CD4-positive, alpha-beta T cell treated with Interleukin-1 beta for 1 hour (primary cell): ENCODE measurements at places on chromosomes 11 and 22.

DNA sequence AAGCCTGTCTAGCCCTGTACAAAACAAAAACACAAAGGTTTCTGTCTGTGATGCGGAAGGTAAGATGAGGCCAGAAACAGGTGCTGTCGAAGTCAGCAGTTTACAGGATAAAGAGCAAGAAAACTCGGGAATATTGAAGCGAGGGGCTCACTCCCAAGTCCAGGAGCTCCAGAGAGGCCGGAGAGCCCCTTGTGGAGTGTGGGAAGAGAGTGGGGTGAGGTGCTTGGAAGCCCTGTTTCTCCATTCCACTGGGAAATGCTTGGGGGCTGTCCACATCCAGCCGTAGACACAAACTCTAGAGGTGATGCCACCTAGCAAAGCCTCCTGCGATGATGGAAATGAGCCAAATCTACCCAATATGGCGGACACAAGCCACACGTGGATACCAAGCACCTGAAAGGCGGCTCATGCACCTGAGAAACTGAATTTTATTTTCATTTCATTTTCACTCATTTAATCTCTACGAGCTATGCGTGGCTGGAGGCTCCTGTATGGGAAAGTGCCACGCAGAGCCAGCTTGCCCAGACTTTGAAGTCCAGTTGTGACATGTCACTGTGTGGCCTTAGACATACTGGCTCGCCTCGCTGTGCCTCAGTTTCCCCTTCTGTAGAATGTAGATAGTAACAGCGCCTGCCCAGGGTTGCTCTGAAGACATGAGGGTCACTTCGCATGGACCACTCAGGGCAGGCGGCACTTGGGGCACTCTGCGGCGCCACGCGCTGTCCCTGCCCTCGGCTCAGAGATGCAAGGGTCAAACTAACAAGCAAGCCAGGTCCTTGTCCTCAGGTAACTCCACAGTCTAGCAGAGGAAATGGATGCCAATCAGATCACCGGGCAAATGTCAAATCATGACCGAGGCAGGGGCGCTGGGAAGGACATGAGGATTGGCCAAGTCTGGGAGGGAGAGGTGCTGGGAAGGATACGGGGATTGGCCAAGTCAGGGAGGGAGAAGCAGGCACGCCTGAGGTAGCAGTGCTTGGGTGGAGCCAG is 684.7 kb downstream of the TBC1D22A start:
- DNase-seq, result no peak

DNA sequence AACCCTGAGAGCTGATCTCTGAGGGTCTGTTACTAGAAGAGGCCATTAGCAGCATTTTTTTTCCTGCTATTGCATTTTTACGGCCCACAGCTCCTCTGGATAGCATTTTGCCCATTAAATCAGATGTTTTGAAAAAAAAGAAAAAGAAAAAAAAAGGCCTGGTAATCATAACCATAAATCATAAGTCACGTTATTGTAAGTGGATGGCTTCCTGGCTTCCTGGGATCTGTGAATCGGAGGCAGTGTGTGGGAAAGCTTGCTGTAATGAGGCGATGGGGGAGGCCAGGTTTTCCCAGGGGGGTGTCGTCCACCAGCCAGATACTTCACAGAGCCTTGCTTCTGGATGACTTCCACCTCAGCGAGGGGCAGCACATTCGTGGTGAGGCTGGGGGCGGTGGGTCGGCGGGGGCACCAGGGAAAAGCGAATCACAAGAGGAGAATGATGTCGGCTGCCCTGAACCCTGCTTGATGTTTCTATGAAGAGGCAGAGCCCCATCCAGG is 106.5 kb upstream of the SYT13 start:
- DNase-seq, result no peak

DNA sequence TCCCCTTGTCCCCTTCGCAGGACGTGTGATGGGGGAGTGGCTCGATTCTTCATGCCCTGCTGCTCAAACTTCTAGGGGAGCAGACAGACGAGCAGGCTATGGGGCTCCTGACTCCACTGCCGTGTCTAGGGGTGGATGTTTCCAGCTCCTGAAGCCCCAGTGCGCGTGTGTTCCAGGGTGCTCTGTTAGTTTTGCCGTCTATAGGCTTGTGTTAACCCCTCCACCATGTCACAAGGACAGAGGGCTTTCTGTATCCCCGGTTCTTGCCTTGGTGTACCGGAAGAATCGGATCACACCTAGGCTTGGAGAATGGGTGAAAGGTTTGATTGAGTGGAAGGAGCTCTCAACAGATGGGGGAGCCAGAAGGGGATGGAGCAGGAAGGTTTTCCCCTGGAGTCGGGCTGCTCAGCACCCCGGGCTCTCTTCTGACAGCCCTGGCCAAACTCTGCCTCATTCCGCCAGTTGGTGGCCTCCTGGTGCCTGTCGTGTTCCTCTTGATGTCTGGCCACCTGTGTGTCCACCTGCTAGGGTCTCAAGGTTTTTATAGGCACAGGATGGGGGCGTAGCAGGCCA is 810.7 kb downstream of the BRD1 start:
- DNase-seq, result no peak

DNA sequence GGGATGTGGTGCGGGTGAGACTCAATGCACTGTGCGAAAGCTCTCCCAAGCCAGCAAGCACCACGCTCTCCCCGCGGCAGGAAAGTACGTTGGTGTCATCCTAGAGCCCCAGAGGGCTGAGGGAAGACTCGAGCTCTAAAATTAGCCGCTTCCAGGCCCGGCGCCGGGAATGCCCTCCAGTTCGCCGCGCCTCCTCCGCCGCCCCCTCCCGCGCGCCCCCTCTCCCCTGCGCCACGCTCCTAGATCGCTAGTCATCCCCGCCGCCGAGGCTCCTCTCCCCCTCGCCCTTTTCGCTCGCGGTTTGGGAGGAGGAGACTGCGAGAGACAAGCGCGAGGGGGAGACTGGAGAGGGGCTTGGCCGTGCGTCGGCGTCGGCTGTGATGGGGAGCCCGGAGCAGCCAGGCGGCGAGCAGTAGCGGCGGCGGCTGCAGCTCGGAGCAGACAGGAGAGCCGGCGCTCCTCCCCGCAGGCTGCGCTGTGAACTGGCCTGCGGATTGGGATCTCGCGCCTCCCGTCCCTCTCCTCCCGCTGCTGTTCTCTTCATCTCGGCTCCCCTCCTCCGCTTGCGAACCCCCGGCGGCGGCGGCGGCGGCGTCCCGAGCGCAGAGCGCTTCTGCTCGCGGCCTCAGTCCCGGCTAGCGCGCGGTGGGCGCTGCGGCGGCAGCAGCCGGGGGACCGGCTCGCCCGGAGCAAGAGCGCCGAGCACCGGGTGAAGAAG is at the start of gene FAT3:
FAT3 (plus strand) TSS at position 412 of the 718 bp plus-strand sequence. CDS start 127,295 bp downstream, outside the sequence.
- DNase-seq, result no peak

DNA sequence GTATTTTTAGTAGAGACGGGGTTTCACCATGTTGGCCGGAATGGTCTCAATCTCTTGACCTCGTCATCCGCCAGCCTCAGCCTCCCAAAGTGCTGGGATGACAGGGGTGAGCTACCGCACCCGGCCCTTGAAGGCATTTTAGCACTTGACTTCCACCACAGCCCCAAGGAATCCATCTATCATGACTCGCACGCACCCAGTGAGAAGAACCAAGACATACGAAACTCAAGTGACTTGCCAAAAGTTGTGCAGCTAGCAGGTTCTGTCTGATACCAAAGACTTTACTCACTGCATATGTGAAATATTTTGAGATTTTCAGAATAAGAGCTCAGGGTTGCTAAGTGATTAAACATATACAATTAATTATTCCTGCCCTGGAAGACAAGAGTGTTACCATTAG is 21.0 kb downstream of the FLI1 start:
- no peak for DNase-seq

DNA sequence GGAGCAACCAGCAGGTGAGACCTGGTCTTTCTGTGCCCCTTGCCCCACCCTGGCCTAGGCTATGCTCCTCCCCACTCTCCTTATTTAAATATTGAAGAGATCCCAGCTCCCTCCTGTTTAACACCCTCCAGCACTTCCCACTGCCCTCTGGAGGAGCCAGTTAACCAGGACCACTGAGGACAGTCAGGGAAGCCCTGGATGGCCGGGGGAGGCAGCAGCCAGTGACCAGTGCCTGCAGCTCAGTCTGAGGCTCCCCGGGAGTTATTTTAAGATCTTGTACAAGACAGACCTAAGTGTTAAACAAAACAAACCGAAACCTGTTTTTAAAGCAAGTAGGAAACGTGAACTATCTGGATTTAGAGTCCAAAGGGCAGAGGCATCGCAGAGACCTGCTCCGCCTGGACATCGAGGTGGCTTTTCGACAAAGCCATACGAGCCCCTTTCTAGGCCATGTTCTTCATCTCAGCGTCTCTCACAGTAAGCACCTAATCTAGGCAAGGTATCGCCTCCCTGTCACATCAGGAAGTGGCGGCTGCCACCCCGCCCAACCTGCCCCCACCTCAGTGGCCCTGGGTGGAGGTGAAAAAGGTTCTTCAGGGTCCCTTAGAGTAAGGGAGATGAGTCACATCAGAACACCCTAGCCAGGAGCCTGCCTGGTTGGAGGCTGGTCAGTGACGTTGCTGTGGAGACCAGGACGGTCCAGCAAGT is 35.2 kb downstream of the TRMU start:
- DNase-seq, result peak; percentile 67

DNA sequence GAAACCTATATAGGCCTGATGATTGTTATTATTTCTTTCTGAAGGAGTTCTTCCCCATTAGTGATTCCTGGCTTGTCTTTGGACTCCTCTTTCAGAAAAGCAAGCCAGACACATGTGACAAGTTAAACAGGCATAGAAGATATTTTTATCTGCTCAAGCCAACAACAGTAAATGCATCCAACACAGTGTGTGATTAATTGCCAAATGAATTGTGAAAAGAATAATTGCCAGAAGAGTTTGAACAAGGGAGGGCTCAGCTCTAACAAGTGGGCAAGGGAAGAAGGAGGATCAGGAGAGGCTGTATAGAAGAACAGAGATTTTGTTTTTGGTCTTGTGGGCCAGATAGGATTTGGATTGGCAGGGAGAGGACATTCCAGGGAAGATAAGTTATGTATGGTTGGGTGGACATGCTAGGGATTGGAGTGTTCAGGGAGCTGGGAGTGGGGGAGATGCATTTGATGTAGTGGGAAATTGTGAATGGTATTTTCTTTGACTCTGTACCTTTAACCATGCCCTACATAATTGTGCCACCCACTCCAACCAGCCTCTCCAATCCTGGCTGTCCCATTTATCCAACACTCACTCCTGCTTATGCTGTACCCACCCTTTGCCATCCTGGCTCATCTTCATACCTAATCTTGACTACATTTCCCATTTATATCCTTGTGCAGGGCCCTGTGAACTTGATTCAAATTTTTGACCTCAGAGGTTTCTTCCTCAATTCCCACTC is 172.8 kb downstream of the RRAS2 start:
- DNase-seq, result no peak

GRCh38 chr11:8759634-8760033 is 77.0 kb downstream of the RPL27A start:
- no peak for DNase-seq

DNA sequence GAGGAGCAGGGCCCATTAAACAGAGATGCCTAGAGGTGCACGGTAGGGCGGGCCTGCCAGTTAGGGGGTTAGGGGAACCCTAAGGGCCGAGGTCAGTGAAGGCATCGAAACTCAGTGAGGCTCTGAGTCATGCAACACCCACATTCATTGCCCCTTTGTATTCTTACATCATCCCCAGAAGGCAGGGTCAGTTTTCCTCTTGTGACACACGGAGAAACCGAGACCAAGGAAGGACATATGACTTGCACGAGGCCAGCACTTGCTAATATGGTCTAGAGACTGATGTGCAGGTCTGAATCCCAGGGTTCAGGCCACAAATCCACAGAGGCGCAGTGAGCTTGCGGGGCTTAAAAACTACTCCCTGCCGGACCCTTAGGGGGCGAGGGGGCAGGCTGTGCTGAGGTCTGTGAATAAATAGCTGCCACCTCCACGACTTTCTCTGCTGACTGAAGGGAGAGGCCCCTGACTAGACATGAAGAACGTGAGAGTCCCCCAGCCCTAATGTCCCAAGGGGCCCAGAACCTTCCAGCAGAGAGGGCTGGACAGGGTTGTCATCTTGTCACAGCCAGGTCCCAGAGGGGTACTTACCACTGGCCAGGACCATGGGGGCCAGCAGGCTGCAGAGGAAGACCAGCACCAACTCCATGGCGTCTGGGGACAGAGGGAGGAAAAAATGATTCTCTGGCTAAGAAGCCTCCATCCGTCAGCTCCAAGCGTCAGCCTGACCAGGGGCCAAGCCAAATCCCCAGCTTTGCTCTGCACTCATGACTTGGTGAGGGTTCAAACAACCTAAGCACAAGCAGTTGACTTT is 17.8 kb upstream of the FXYD2 start:
- DNase-seq, result peak; percentile 69

DNA sequence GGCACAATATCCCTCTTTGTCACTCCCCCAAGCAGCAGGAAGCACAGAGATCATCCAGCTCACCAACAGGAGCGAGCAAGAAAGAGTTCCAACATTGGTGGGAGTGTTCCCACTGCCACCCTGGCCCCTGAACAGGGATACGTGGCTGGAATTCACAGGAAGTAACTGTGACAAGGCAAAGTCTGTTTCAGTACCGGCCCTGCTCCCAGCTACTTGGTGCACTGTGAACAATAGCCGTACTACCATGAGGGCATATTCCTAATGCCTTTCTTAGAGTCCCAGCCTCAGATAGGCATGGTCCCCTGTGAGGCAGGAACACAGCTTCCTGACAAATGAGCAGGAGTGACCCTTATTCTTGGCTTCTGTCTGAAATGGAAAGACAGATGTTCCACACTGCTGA is 1.8 kb upstream of the SLC37A2 start:
- DNase-seq, result no peak

DNA sequence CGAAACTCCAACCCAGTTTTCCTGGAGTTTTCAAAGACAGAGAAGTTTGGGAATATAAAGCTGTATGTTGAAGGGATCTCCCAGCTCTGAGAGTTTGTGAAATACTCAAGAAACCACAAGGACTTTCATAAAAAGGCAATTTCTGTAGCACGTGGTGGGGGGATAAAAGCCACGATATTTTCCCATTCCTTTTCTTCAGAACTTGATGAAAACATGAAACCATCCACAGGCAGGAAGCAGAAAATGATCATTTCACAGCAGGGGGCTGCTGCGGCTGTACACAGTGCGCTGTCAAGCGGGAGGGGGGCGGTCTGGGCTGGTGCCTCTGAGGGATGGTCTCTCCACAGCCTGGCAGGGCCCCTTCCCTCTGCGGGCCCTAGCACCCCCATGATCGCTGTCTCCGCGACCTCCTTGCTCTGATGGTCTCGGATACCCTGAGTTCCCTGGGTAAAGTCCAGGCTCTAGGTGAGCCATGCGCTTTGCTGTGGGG is 423.2 kb downstream of the MN1 start:
- DNase-seq, result no peak

- peak; percentile 87 for DNase-seq
These were observed at the start of gene ENDOD1 for GRCh38 chr11:95089620-95090542. Gene ENDOD1 (plus strand): TSS chr11:95089846. CDS start chr11:95089928, 82 bp downstream.
